Kidney epithelial cell (primary cell): ENCODE measurements at places on chromosomes 2 and 18. TPM values are rescaled to one million over a fixed set of nuclear protein-coding genes. Genes with fewer than 3 reads are reported as not detected.

GRCh38 chr2:241003369-241003768 lies 5.0 kb downstream of the SNED1 start:
- DNase-seq: no peak

DNA sequence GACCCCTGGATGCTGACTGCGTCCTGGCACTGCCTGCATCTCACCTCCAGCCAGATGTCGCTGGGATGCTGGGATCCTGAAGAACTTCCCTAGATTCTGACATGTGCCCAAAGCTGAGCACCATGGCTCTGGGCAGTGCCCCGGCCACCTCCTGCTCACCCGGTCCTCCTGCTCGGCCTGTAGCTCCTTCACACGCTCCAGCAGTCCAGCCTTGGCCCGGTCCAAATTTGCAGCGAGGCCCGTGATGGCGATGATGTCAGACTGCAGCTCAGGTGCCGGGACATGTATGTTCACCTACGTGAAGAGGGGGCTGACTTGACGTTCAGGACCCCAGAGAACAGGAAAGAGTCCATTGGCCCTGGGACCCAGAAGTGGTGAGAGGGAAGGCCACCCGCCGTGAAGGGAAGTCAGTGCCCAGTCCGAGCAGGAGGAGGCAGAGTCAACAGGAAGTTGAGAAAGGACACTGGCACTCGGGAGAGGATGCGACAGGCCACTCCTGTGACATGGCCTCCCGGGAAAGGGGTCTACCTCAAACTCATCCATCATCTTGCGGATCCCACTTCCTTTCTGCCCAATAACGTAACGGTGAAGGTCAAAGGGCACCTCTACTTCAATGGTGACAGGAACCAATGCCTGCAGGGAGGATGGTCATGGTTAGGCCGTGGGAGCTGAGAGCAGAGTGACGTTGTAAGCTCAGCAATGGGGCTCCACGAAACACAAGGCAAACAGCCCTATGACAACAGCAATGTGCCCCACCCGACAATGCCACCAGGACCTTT lies 46.7 kb downstream of the ANO7 start:
- no peak for DNase-seq

DNA sequence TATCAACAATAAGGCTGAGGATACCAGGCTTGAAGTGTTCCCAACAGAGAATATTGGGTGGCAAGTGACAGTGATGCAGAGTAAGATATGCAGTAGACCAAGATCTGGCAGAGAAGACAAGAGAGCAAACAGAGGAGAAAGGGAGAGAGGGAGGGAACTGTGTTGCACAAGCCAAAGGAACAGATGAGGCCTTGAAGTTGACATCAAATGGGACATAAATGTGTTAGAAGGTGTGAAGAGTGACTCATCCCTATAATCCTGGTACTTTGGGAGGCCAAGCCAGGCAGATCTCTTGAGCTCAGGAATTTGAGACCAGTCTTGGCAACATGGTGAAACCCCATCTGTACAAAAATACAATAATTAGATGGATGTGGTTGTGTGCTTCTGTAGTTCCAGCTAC lies 342.9 kb downstream of the PARD3B start:
- no peak for DNase-seq

DNA sequence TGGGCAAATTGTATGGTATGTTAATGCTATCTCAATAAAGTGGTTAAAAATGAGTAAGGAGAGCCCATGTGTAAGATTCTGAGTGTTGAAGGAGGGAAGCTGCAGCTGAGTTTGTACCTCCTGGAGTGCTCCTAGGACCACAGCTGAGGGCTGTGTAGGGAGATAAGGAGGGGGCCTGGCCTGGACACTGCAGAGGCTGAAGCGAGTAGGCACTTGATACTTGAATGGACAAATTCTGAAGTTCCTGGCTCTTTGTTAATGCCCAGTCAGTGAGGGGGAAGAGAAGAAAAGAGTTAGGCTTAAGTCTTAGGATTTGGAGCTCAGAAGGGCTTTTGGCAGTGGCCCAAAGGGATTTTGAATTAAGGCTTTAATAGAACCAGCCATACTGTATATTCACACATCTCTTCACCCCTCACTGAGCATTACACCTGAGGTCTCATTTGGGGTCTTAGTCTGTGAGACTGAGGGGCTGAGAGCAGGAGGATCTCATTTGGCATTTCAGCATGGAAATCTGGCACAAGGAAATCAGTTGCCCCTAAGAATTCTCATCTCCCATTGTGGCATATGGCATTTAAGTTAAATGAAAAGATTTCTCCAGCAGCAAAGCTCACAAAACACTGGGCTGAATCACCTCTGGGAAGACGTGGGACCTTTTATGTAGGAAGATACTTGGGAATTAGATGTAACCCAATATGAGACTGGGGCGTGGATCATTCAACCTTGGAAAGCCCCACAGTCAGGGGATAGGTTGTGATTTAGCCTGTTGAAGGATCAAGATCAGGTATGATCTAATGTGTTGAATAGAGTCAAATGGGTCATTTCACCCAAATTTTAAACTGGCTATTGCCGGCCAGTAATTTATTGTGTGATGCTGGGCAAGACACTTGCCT lies 46.8 kb downstream of the LIPG start:
- no peak for DNase-seq

GRCh38 chr2:23394700-23395099 lies 9.7 kb downstream of the KLHL29 start:
- no peak for DNase-seq

DNA sequence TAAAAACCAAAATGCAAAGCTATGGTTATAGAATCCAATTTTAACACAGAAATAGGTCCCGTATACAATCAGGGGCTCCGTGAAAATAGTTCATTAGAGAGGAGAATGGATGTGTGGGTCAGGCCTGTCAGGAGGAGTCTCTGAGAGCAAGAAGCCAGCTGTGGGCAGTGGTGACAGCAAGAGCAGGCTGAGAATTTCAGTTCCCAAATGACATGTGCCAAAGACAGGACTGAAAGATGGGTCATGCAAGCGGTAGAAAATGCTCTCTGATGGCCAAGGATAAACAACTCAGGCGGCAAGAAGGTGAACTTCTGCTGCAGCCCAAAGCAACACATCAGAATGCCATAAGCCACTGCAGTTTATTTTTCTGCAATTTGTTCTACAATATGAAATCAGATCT lies 100.4 kb downstream of the CCDC141 start:
- no peak for DNase-seq

- no peak for DNase-seq
Measured at GRCh38 chr18:23684515-23685197, 4.6 kb upstream of the LAMA3 start.

- DNase-seq: no peak
Measured at GRCh38 chr2:46815121-46815802, 100.3 kb downstream of the MCFD2 start.

DNA sequence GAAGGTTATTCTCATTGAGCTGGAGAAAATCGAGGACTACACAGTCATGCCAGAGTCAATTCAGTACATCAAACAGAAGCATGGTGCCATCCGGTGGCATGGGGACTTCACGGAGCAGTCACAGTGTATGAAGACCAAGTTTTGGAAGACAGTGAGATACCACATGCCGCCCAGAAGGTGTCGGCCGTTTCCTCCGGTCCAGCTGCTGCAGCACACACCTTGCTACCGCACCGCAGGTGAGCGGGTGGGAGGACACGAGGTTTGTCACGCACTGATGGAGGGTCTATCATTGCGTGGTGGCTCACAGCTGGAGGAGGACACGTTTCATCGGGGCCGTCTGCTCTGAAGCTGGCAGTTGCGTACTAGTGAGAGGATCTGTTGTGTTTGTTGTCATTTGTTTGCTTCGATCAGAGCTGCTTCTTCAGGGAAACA lies 48.2 kb downstream of the IL1RL2 start:
- no peak for DNase-seq

DNA sequence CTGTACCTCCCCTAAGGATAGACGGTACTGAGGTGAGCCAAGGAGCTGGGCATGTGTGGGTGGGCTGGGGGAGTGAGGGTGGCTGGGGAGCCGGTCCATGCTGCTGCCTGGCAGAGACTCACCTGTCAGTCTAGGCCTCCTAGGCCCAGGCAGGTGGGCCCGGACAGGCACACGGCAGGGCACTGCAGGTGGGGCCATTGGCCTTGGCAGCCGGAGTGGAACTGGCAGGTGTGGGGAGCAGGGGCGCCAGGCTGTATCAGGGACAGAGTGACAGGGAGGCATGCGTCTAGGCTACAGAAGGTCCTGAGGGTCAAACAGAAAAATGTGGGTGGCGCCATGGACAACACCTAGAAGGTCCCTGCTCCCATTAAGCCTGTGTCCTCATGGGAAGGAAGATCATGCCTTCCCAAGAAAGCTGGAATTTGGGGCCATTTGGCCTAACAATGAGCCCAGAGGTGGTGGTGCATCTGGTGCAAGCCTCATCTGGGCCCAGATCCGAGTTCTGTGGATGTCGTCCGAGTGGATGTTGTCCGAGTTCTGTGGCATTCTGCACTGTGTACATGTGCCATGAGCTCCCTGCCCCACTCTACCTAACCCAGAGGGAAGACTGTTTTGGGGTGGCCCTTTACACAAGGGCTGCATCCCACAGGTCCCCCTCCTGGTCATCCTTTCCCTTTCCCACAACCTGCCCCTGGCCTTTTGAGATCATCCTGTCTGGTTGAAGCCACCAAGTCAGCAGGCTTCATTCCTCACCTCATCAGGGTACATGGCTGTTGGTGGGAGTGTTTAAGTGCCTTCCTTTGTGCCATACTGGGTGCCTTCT lies 249.7 kb downstream of the GLI2 start:
- DNase-seq: no peak

DNA sequence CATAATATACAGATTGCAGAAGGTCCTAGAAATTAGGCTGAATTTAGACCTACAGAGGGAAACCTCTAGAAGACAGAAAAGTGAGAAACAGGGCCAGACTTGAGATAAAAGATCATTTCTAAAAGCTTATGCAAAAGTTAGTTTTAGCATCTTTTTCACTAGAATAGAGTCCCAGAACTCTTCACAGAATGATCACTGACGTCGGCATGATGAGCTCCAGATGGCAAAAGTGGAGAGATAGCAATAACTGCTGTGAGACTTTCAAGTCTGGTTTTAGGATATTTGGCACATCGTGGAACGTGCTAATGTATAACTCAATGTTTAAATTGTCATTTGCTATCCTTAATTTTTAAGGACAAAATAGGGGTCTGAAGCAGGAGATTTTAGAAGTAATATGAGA lies 1050.7 kb upstream of the CELF4 start:
- DNase-seq: no peak

- DNase-seq: peak; percentile 57
Measured at GRCh38 chr2:233700028-233700635, 7.4 kb downstream of the UGT1A6 start.

- no peak for DNase-seq
Measured at GRCh38 chr18:57916684-57917083, 113.6 kb upstream of the ATP8B1 start.

DNA sequence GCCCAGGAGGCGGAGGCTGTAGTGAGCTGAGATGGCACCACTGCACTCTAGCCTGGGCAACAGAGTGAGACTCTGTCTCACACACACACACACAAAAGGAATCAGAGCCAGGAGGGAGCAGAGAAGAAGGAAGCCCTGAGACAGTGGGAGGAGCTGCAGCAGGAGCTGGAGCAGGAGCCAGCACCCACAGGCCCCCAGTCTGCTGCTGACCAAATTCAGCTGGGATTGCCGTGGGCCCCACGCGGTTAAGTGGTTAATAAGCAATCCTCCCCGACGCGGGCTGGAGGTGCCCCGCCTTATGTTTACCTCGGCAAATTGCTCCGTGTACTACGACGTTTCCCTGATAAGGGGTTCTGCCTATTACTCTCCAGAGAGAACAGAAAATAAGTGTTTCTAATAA lies 265.3 kb downstream of the TWIST2 start:
- no peak for DNase-seq

- no peak for DNase-seq
Measured at GRCh38 chr2:56299171-56299691, 115.4 kb downstream of the CCDC85A start.

DNA sequence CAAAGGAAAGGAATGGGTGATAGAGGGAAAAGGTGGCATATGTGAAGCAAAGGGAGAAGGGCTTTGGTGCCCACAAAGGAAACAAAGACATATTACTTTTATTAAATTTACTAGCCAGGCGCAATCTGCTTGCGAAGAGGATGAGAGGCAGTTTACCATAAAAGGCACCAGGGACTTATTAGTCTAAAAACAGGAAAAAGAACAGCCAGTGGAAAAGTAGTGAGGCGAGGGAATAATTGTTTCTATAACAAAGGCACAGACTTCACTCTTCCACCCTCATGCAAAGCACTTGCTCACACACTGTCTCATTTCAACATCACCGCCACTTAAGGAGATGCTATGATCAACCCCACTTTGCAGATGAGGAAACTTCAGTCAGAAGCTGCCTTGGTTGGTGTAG lies 210.5 kb downstream of the ALPK2 start:
- DNase-seq: no peak

- DNase-seq: no peak
Measured at GRCh38 chr2:42136782-42137124, 32.4 kb upstream of the EML4 start.

GRCh38 chr2:32947484-32948143 lies 861 bp downstream of the LTBP1 start:
- no peak for DNase-seq

- no peak for DNase-seq
Measured at GRCh38 chr18:13809531-13810255, 14.3 kb upstream of the MC5R start.

DNA sequence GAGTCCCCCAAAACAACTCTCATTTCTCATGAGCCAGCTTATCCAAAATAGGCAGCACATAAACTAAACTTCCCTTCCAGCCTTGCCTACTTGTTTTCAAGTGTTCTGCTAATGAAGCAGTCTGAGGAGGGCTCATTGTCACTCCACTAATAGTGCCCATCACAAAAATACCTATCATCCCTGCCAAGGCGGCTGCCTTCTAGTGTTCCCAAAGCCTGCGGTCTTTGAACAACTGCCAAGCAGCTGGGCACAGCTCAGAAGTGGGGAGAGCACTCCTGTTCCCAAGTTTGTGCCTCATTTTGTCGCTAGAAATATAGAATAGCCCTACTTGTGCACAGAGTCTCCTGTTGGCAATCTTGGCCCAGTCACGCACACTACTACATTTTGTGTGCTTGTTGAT lies 50.3 kb downstream of the DTNA start:
- no peak for DNase-seq

- DNase-seq: no peak
Measured at GRCh38 chr2:88450925-88451810, 1.3 kb downstream of the FOXI3 start.

CASP10 gene
- 1.5 and 2.5 TPM in 2 replicates for total RNA-seq

PLEK gene
- not detected in 2 replicates for total RNA-seq

ASTL gene
- not detected in 2 replicates for total RNA-seq

DPY30 gene
- total RNA-seq: 45.1 and 64.1 TPM in 2 replicates

REG1B gene
- total RNA-seq: not detected in 2 replicates

SDC1 gene
- total RNA-seq: 184 and 187 TPM in 2 replicates

TUBB8B gene
- not detected in 2 replicates for total RNA-seq

PID1 gene
- total RNA-seq: 0.21 and 3.3 TPM in 2 replicates

DTNA gene
- total RNA-seq: 11.6 and 19.3 TPM in 2 replicates

TOGARAM2 gene
- not detected in 2 replicates for total RNA-seq

SCYGR4 gene
- total RNA-seq: not detected in 2 replicates

AQP12B gene
- not detected in 2 replicates for total RNA-seq
